Substantia nigra (tissue), 51 donors: ENCODE measurements at places on chromosomes 11 and 22.
A peak's percentile ranks its signal among the peaks of the same experiment; 100 is the strongest.

DNA sequence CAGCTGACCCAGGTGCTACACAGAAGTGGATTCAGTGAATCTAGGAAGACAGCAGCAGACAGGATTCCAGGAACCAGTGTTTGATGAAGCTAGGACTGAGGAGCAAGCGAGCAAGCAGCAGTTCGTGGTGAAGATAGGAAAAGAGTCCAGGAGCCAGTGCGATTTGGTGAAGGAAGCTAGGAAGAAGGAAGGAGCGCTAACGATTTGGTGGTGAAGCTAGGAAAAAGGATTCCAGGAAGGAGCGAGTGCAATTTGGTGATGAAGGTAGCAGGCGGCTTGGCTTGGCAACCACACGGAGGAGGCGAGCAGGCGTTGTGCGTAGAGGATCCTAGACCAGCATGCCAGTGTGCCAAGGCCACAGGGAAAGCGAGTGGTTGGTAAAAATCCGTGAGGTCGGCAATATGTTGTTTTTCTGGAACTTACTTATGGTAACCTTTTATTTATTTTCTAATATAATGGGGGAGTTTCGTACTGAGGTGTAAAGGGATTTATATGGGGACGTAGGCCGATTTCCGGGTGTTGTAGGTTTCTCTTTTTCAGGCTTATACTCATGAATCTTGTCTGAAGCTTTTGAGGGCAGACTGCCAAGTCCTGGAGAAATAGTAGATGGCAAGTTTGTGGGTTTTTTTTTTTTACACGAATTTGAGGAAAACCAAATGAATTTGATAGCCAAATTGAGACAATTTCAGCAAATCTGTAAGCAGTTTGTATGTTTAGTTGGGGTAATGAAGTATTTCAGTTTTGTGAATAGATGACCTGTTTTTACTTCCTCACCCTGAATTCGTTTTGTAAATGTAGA lies 1.7 kb downstream of the MALAT1 start:
- DNase-seq: peak; percentile 58

DNA sequence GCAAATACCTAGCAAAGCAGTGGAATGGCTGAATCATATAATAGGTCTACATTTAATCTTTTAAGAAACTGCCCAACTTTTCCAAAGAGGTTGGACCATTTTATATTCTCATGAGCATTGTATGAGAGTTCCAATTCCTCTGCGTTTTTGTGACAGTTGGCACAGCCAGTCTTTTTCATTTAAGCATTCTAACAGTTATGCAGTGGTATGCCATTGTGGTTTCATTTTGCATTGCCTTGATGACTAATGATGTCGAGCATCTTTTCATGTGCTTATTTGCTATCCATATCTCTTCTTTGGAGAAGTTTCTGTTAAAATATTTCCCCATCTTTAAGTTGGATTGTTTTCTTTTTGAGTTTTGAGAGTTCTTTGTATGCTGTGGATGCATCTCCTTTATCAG lies 38.7 kb downstream of the EIF3F start:
- DNase-seq: no peak

GRCh38 chr11:116267146-116267545 lies 505.6 kb downstream of the BUD13 start:
- no peak for DNase-seq

GRCh38 chr11:38680166-38680565 lies 2082.1 kb upstream of the RAG2 start:
- DNase-seq: no peak

GRCh38 chr11:90930252-90930651 lies 707.4 kb upstream of the CHORDC1 start:
- DNase-seq: no peak

DNA sequence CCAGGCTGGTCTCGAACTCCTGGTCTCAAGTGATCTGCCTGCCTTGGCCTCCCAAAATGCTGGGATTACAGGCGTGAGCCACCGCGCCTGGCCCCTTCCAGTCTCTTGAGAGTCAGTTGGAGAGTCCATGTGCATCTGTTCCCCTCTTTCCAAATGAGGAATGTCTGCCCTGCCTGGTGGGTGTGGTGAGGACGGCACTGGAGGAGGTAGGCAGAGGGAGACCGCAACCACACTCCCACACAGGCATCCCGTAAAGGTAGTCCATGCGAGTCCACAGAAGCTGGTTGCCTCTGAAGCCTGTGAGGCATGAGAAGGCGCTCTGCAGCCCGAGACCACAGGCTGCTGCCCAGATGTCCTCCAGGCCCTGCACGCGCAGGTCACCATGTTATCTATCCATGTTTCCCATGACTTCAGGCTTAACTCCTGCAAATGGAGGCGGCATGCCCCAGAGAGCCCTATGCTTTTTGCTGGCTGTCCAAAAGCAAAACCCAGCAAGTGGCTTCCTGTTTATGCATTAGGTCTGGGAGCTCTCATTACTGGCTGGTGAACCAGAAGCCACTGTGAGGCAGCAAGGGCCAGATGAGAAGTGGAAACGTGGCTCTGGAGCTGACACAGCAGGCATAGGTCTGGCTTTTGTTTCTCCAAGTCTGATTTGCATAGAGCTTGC lies 43.4 kb downstream of the GRIK4 start:
- no peak for DNase-seq

GRCh38 chr11:113059548-113059947 lies 98.3 kb downstream of the NCAM1 start:
- no peak for DNase-seq

- DNase-seq: peak; percentile 66
Measured at GRCh38 chr11:66981976-66982578, 7.0 kb downstream of the C11orf86 start.

- DNase-seq: no peak
Measured at GRCh38 chr11:131305005-131305404, 65.4 kb upstream of the NTM start.

DNA sequence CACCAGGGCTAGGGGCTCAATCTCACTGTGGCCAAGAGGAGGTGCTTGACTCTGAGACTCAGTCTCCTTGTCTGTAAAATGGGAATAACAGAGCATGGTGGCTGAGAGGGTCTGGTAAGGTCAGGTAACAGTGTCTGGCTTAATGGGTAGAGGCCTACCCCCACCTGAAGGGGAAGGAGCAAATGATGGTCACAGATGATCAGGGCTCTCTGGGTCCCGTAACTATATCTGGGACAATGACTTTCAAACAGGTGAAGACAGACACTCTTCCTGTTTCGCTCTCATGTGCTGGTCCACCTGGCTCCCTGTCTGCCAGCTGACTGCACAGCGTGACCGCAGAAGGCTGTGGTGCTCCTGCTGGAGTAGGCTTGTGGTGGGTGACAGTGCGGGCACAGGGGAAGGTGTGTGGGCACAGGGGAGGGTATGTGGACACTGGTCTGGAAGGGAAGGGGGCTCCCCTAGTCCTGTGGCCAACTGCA lies 4.0 kb downstream of the A4GALT start:
- DNase-seq: no peak

- DNase-seq: no peak
Measured at GRCh38 chr11:17347676-17348075, 3.9 kb upstream of the NCR3LG1 start.

DNA sequence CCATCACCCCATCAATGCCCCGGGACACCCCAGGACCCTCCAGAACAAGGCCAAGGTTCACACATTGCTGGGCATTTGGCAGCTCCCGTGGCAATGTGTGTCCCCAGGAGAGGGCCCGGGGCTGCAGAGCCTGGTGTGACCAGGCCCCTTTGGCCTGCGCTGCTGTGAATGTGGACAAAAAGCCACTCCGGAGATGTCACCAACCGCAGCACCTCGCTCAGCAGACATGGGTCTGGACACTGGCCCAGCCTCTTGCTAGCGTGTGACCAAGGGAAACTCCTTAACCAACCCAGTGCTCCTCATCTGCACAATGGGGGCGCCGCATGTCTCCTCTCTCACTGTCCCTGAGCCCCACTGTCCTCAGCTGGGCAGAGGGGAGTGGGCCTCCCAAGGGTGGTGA lies 8.0 kb upstream of the CHADL start:
- no peak for DNase-seq

DNA sequence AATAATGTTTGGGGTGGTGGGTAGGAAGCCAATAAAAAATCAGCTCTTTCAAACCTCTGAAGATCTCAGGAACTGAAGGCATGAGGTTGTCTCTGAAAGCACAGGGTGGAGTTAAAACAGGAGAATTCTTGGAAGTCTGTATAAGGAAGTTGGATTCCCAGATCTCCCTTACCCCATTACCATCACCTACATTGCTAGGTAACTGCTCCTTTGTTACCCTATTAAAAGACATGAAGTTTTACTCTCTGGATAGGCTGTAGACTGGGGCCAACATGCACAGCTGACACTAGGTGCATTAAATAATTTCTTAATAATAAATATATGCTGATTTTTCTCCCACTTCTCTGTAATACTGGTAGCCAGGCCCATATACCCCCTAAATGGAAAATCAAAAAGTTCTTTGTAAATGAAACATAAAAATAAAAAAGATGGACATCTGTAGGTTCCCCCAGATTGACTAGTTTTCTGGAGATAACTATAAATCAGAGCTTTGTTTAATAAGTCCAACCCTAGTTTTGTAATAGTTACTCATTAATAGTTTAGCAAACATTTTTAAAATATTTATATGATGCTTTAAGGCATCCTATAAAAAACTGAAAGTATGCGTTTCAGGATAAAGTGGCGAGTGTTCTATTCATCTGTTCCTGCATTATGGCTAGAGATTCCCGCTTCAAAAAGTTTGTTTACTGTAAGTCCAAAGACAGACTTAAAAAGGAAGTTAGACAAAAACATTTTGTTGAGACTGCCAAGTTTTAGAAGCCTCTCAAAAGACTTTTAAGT lies 63.8 kb downstream of the KIF18A start:
- DNase-seq: no peak

DNA sequence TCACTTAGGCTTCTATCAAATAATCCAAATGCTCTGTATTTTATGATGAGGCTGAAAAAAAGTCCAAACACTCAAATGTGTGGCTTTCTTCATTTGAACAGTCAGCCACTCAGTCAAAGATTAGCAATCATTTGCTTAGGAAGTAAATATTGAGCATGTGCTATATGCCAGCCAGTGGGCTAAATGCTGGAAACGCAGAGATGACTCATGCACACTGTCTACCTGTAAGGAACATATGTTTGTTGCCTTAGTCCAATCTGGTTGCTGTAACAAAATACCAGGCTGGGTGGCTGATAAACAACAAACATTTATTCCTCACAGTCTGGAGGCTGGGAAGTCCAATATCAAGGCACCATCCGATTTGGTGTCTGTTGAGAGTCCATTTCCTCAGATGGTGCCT lies 617.3 kb downstream of the NTM start:
- DNase-seq: no peak

GRCh38 chr11:73965076-73965763 lies 14.4 kb downstream of the DNAJB13 start:
- DNase-seq: no peak

DNA sequence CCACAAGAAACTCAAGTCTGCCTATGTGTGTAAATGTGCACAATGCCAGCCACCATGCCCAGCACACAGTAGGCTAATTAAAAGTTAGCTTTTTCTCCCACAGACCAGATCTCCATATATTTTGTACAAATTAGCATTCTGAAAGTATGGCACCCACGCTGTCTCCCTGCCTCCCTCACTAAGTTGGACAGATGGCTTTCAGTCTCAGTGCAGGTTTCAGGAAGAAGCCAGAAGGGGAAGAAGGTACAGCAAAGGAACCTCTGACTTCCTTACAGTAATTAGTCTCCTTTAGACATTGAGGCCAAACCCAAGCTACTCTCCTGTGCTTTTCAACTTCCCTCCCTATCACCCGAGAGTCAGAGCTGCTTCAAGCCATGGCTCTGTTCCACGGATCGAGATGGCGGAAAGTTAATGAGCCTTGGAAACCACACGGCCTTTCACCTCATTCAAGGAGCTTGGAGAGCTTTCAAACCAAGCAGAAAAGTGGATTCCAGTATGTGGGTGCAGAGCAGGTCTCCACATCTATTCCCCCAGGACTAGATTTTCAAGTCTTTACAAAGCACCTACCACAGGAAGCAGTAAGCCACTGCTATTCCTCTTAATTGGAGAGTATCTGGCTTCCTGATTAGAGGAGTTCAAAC lies 221.1 kb upstream of the NARS2 start:
- no peak for DNase-seq

- no peak for DNase-seq
Measured at GRCh38 chr11:121521145-121522042, 68.6 kb upstream of the SORL1-AS1 start.

- no peak for DNase-seq
Measured at GRCh38 chr11:1750840-1751530, 590 bp upstream of the IFITM10 start.

GRCh38 chr11:130624971-130625544 lies 176.6 kb downstream of the ADAMTS15 start:
- no peak for DNase-seq

DNA sequence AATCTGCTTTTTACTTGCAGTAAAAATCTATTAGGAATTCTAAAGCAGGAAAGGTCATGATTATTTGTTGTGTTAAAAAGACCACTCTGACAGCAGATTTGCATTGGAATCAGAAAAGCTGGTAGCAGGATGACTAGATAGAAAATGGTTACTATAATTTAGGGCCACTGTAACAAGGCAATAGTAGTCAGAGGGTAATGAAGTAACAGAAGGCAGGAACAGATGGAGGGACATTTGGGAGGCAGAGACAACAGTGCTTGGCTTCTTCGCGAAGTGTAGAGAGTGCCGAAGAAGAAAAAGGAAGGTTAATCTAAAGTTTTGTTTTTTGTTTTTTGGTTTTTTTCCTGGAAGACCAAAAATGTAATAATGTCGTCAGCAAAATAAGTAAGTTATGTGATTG lies 129.8 kb upstream of the SLC5A12 start:
- no peak for DNase-seq
